Suppressor macrophage (primary cell): ENCODE measurements at places on chromosomes 13 and 19.
A peak's percentile ranks its signal among the peaks of the same experiment; 100 is the strongest.

- no peak for DNase-seq
These were observed 7.2 kb downstream of the MICU2 start for GRCh38 chr13:21596722-21597121.

- no peak for DNase-seq
These were observed 37.9 kb downstream of the PCDH8 start for GRCh38 chr13:52810526-52810925.

DNA sequence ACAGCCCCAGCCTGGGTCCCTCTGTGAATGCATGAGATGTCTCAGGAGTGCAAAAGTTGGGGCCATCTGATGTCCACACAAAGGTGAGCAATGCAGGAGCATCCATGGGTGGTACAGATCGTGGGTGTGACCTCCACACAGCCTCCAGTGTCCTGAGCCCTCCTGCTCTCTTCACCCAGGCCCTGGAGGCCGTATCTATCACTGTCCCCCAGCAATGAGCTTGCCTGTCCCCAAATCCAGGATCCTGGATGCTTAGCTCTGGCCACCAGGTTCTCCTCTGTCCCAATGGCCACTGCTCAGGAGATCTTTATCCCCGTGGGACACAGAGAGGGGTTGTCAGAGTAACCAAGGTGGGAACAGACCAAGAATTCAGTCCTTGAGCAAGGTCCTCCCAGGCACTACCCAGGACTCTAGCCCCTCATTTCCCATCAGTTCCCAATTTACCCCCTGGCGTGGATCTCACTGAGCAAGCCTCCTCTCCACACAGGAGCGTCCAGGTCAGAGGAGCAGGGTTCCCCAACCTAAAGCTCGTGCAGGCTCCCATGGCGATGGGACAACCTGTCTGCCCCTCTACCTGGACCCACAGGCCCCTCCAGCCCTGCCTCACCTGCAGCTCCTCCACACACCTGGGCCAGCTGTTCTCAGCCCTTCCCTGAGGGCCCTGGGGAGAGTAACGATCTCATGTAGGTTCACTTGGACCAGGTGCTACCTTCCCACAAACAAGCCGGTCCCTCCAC lies 11.3 kb downstream of the CEACAM21 start:
- DNase-seq = no peak

DNA sequence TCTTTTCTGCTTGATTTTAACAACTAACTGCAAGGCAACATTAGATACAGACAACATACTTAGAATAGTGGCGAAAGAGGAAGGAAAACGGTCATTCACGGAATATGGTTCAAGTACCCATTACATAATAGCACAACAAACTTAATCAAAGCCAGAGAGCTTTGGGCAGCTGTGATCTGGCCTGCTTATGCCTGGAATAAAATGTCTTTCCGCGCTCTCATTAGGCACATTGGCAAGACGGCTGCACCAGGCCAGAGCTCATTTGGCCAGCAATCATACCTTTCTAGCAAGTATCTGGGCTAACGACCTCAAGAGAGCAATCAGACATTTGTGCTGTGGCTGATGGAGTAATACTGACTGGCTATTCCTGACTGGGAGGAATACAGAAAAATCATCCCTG lies 112.8 kb downstream of the NALCN start:
- no peak for DNase-seq

DNA sequence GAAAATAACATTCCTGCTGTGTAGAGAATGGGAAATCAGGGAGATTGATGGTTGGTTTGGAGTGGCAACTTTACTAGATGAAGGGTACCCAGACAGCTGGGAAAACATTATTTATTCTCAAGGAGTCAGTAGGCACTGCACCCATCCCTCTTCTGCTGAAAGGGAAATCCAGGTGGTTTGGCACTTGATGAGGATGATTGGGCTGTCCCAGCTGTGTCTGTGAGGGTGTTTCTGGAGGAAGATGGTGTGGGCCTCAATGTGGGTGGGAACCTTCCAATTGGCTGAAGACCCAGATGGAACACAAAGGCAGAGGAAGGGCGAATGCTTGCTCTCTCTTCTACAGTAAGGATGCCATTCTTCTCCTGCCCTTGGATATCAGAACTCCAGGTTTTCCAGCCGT lies 10.4 kb upstream of the SACS start:
- no peak for DNase-seq

DNA sequence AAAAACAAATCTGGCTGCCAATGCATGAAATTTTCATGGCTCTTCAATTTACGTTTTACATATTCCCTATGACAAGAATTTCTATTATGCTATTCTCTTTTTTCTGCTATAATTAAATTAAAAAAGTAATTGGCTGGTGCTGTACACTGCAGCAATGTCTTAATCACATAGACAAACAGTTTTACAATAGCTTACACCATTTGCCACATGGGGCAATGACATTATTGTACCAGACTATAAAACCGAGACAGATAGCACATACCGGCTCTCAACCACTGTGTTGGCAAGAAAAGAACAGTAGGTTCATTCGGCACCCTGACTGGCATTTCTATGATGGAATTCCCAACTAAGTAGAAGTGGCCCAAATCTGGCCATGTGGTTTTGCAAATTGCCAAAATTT lies 67.7 kb downstream of the DACH1 start:
- no peak for DNase-seq

- DNase-seq = no peak
These were observed 52.2 kb downstream of the IRS2 start for GRCh38 chr13:109734002-109734785.

DNA sequence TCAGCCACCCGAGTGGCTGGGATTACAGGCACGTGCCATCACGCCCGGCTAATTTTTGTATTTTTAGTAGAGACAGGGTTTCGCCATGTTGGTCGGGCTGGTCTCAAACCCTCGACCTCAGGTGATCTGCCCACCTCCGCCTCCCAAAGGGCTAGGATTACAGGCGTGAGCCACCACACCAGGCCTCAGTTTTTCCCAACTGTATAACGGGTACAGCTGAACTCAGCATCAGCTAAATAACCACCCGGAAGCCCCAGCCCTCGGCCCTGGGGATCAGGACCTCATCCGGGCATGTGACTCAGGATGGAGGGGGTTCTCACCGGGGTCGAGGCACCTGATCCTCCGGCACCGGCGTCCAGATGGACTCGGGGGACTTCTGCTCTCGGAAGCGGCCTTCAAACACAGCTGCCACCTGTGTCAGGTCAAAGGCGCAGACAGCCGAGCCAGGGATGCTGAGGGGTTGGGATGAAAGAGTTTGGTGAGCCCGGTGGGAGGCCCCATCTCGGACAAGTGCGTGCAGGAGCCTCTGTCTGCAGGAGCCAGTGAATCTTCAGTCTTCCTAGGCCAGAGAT lies 8.9 kb downstream of the SEMA6B start:
- DNase-seq = no peak

- peak; percentile 70 for DNase-seq
These were observed 26.3 kb downstream of the ZNF844 start for GRCh38 chr19:12090807-12091206.

- peak; percentile 84 for DNase-seq
These were observed 10.6 kb upstream of the UBE2S start for GRCh38 chr19:55418185-55418584.

DNA sequence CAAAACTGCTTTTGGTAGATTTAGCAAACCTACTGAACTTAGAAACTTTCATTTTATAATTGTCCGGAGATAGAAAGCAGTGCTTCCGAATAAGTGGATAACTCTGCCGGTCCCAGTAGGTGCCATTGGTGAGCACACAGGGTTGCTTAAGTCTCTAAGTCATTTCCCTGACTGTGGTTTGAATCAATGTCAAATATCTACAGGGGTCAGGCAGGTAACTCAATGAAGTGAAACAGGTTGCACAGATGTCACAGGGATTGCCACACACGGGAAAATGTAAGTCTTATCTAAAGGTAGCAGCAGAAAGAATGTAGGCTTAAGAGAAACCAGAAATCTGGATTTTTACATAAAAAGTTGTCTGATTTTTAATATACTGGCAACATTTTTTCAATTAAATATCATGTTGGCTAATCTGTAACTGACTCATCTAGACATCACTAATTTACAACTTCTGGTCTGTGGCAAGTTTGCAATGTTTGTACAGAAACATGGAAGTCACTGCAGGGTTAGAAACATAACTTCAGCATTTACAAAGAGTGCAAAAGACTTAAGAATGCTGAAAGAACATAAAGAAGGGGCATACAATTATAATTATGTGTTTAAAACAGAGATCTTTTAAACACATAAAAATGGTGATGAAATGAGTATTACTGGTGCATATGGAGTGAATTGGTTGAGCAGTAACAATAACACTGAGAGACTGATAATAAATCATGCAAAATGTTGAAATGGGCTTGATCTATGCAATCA lies 14.3 kb upstream of the LRRC63 start:
- peak; percentile 73 for DNase-seq

DNA sequence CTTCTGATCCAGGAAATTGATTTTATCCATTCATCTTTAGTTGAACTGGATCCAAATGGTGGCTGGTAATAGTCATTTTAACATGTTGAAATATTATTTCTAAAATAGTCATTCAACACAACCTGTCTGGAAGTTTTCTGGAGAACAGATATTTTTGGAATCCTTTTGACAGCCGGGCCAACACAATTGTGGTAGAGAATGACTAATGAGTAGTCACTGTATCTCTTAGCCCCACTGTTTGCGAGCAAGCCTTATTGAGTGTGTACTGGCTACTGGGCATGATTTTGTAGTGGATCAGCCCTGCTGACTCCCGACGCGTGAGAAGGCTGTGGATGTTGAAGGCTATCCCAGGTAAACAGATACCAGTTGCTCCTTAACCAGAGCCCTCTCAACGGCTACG lies 383.4 kb downstream of the ZNF536 start:
- no peak for DNase-seq

GRCh38 chr19:28485292-28485691 lies 727.7 kb downstream of the UQCRFS1 start:
- DNase-seq = peak; percentile 90

- DNase-seq = no peak
These were observed 924.0 kb downstream of the PCDH9 start for GRCh38 chr13:66305961-66306617.

GRCh38 chr19:604355-604754 lies 14.7 kb downstream of the HCN2 start:
- DNase-seq = no peak

DNA sequence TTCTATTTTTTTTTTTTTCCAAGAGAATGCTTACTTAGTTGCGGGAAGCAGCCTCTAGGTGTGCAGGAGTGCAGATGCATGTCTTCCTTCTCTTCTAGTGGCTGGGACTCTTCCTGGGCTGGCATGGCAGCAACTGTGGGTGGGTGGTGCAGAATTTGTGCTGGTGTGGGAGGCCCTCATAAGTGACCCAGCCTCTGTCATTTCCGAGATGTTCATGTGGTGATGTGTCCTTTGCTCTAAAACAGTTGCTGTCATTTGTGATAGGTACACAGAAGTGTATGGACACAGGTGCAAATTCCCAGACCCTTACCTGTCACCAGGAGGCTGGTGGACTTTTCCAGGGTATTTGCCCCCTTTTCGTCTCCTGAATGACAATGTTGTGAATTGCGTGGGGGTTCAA lies 367.7 kb downstream of the KCNRG start:
- no peak for DNase-seq

DNA sequence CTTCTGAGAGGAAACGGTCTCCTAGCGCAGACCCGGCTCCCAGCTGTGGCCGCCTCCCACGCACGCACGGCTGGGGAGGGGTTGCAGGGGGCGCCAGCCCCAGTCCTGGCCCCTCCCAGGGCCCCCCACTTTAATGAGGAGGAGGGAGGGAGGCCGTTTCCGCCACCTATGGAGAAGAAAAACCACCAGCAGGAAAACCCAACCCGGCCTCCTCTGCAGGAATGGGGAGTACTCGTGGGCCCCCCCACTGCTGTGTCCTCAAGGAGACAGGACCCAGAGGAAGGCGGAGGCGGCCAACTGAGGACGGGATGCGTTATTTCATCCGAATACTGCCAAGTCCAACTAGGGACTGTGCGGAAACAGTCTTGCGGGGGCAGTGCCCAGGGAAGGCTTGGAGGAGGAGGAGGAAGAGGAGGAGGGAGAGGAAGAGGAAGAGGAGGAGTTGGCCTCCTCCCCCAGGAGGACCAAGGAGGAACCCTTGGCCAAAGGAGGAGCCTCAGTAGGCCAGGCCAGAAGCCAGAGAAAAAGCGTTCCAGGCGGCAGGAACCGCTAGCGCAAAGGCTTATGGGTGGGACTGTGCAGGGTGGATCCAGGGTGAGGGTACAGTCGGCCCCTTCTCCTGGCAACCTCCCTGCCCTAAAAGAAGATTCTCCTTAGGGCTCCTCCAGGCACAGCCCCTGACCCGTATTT lies 3.9 kb upstream of the SSBP4 start:
- DNase-seq = peak; percentile 91

DNA sequence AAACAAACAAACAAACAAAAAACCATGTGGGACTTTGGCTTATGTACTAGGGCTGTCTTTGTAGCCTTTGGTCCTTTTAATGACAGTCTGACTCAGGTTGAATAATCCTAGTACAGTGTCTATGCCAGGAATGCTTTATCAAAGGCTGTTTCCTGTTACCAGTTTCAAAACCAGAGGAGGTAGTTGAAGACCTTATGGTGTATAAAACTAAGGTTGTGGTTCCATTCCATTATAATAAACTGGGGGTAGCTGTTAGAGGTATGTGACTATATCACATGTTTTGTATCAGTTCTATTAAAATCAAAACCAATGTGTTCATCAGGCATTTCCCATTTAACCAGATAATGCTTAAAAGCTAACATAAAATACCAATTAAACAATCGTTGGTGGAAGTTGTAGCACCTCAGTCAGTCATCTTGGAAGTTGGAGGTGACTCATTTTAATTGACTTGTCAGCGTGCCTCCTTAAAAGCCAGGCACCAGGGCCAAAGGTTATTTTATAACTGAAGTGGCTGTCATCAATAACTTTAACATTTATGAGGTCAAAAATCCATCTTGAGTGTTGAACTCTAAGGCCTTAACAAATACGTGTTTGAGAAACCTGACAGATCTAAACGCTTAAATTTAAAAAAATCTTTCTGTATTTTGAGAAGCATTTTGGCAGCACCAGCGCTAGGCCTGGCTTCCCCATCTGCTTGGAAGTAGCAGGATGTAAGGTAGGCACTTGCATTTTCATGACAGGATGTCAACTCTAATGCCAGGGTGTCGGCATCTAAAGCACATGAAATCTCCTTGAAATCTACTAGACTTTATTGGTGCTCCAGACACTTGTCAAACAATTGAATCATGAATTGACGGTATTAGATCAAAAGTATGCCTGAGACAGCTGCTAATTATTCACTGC lies 162.5 kb downstream of the LMO7 start:
- no peak for DNase-seq

DNA sequence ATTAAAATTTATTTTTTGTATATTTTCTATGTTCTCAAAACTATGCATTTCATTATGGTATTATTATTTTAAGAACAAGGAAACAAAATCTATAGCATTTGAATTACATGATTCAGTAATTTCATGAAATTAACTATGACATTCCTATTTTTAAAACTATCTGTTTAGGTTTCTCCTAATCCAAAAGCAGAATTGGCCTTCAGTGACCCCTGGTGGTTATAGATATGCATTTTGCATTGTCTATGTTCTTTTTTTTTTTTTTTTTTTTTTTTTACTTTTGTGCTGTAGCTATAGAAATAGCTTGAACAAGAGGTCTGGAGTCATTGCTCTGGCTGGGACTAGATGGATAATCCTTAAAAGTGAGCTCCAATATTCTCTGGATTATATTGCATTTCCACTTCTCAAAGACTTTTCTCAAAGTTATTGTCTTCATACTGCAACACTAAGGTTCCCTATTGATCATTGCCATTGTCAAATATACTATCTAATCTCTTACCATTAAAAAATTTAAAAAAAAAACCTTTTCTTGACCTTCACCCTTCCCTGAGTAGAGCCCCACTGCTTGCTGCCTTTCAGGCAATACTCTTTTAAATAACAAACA lies 15.9 kb upstream of the DNAJC3 start:
- DNase-seq = peak; percentile 74
